CD4-positive, alpha-beta T cell (primary cell): ENCODE measurements at places on chromosomes 3 and 15.
A peak's percentile ranks its signal among the peaks of the same experiment; 100 is the strongest.

GRCh38 chr3:137988152-137988551 is 21.8 kb upstream of the CLDN18 start:
- no peak for DNase-seq

DNA sequence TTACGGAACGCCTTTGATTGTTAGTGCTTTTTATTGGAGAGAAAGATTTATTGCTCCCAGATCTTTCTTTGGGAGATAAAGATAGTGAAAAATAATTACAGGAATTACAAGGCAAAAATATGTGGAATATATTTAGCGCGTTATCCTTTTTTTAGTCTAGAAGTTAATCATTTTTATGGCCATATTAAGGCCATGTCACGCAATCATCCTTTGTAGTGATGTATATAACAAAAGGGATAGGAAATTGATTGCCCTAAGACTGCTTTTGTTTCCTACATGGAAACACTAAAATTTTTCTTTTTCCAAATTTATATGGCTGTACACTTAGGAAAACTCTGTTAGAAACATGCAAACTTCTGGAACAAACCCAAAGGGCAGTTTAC is 1.5 kb downstream of the TRPC1 start:
- DNase-seq: no peak

- no peak for DNase-seq
Observed at GRCh38 chr3:62833538-62833937, 41.7 kb downstream of the CADPS start.

GRCh38 chr15:39433376-39433775 is 147.5 kb upstream of the THBS1 start:
- DNase-seq: no peak

- DNase-seq: no peak
Observed at GRCh38 chr15:53757906-53758305, 1.6 kb downstream of the WDR72 start.

DNA sequence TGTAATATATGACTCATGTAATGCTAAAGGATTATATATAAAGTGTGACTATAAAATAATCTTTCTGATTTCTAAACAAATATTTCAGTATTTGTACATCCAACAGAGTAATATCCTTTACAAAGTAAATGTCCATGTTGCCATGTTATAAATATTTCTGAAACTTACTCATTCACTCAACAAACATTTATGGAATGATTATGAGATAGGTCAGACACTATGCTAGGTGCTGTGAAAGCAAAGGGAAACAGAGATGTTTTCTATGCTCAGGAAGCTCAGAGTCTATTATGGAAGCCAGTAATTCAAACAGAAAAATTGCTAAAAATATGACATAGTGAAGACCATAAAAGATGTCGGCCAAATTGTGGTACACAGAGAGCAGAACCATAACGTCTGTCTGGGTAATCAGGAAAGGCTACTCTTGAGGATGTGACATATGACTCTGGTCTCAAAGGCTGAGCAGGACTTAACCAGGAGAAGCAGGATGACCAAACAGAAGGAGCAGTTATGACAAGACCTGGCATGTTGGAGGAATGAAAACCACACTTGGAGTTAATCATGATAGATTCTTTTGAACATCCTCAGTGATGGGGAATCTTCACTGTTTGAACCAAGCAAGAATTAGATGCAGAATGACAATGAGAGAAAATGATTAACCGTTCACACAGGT is 39.0 kb upstream of the MYO5C start:
- DNase-seq: no peak

GRCh38 chr3:187343670-187344069 is 24.5 kb upstream of the RTP4 start:
- DNase-seq: no peak

DNA sequence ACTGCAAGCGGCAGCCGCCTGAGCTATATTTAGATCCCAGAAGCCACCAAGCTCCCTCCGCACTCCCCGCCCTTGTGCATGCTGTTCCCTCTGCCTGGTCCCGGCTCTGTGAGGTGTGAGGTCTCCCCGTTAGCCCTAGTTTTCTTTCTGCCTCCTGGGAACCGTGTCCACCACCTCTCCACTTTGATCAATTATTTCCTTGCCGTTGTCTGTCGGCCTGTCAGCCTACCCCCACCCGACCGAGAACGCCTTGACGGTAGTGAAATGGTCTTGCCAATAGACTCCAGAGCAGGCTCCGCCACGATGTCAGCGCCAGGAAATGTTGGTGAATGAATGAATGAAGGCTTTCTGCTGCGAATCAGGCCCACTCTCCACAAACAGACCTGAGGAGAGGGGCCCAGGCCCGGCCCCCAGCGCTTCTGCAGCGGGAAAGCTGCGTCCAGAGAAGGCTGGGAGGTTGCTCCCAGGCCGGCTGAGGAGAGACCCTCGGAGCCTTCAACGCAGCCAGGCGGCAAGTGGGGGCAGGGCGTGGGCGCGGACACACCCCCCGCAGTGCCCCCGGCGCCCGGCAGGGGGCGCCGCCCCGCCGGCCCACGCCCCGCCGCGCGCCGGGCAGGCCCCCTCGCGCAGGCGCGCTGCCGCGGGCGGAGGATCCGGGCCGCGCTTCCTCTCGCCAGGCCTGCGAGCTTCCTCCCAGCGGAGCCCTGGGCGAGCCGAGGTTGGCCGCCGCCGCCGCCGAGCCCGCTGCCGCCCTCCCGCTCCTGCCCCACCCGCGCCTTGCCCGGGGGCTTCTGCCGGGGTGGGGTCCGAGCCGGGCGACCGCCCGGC is at the start of gene CSK:
CSK (plus strand) TSS at position 650 of the 828 bp plus-strand sequence. CDS start 16,218 bp downstream, outside the sequence.
- DNase-seq: peak; percentile 68

DNA sequence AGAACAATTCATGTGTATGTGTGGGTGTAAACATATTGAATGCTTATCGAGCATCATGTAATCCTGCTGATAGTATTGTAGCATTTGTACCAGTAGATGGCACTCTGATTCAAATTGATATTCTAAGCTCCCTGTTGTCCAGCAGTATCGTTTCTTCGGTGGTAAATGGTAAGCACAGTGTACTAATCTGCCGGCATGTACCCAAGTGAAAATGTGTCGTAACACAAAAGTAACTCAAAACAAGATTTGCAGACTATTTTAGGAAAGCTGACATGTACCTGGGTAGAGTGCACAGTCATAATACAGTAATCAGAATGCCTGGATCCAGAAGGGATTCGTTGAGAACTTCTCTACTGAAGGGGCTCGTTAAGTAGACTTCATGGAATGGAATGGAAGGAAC is 31.7 kb upstream of the MNS1 start:
- peak; percentile 65 for DNase-seq

DNA sequence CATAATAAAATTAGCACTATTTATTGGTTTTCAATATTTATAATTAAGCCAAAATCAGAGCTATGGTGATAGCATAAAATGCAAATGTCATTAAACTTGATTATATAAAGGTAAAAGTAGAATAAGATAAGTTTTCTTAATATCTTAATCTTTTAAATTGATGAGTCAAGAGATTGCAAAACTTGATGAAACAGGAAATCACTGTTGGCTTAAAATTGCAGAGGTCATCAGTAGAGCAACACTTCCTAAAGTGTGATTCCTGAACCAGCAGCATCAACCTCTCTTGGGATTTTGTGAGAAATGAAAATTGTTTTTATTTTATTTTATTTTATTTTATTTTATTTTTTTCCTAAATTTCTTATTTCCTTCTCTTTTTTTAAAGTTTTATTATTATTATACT is 226.4 kb upstream of the CTDSPL start:
- DNase-seq: no peak

DNA sequence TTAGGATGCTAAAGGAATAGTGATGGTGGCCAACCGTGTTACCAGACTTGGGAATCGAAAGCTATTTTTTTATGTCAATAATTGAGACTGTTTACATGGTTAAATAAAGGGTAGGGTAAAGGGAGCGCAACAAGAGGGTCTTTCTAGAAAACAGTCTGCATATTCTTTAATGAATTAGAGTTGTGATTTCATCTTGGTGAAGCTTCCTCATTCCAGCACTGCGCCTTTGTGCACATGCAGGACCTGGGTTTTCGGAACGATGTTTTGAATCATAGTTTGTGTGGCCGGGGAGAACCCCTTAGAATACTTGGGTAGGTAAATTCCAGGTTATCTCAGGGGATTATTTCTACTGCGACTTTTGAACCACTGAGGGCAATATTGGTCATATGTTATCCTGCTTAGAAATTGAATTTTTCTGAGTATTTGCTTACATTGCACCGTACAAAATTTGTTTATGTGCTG is 1.3 kb downstream of the PIK3CA start:
- peak; percentile 26 for DNase-seq

- DNase-seq: no peak
Observed at GRCh38 chr3:60754617-60755016, 496.6 kb downstream of the FHIT start.

DNA sequence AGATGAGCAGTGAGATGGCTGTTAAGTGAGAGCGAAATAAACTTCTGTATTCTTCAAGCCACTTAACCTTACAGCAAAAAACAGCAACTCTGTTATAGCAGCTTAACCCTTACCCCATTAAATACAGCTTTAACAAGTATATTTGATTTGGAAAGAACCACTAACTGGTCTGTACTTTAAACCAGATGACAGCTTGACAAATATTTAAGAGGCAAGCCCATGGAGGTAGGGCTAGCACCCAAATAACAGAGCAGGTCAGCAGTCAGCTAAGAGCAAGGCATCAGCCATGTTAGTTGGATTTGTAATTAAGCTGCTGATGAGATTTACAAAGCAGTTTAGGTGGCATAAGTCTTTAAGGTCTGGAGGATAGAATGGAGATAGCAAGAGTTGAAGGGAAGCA is 3.5 kb downstream of the LZTFL1 start:
- DNase-seq: no peak

GRCh38 chr3:151772825-151773480 is 39.2 kb downstream of the AADACL2 start:
- no peak for DNase-seq

- no peak for DNase-seq
Observed at GRCh38 chr15:35330048-35330695, 215.8 kb downstream of the DPH6 start.

GRCh38 chr3:27528791-27529190 is 44.6 kb upstream of the SLC4A7 start:
- DNase-seq: no peak

DNA sequence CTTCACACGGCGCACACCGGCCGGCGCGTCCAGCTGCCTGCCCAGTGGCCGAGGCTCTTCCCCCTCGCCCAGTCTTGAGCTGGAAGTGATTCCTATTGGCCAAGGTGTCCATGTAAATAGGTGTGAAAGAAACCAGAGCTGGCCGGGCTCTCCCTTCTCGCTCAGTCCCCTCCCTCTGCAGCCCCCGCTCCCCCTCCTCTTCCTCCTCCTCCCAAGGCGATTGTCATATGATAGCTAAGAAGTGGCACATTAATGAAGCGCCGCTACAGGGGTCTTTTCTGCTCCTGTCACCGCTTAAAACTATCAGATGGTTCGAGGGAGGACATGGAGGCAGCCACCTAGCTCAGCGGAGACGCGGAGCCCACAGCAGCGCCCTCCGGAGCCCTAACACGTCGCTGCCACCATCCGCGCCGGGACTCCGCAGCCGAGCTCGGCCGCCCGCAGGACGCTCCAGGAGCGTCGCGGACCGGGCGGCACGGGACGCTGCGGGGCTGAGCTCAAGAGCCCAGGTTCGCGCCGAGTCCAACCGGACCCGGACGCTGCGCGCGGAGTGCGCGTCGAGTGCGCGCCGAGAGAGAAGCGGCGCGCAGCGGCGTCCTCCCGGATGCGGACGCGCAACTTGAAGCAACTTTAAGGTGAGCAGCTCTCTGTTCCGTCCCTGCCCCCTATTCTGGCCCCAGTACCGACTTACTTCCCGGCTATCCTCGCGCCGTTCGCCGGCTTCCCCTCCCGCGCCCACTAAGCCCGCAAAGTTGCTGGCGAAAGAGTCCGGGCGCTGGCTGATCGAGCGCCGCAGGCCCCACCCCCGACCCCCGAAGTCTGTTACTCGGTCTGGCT is at the start of gene FOXB1:
FOXB1 (plus strand) TSS at position 303 of the 837 bp plus-strand sequence. CDS start 653 bp downstream, outside the sequence.
- no peak for DNase-seq

DNA sequence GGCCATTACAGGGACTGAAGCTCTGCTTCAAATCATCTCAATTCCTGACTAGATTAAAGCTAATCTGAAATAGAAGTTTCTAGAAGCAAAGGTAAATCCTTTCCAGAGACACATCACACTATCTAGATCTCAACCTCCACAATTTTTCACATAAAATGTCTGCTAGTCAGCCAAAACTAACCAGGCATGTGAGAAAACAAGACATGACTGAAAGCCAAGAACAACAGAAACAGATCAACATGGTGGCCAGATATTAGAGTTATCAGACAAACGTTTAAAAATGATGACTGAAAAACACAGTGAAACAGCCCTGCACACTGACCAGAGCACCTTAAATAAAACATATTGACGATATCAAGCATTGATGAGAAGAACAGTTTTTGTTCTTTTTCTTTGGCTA is 59.1 kb downstream of the SUMF1 start:
- no peak for DNase-seq

DNA sequence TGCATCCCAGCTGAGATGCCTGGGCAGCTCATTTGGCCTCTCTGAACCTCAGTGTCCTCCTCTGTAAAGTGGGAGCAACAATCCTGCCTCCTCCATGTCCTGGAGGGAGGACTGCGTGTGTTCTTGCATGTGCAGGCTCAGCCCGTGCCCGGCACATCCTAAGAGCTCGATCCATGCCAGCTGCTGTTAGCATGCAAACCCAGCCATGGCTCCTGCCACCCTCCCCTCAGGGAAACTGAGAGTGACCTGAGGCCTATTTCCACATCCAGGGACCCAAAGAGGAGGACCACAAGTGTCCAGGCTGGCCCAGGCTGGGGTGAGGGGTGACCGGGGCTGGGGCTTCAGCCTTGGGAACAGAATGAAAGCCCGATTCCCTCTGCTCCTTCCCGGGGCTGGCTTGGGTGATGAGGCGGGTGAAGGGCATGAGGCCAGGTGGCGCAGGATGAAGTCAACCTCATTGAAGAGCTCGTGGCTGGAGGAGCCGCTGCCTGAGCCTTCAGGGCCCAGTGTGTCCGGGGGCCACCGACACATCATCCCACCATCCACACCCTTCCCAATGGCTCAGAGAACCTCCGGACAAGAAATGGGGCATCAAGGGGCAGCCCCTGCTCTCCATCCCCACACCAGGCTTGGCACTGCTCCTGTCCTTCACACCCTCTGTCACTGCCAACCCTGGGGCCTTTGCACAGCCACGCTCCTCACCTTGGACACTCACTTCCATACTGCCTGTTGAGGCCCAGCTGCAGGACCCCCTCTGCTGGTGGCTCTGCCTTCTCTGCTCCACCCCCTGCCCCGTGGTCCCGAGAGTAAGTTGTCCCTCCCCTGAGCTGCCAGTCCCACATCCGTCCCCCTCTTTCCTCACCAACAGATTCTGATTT is 42.5 kb downstream of the ADAMTS7 start:
- no peak for DNase-seq

DNA sequence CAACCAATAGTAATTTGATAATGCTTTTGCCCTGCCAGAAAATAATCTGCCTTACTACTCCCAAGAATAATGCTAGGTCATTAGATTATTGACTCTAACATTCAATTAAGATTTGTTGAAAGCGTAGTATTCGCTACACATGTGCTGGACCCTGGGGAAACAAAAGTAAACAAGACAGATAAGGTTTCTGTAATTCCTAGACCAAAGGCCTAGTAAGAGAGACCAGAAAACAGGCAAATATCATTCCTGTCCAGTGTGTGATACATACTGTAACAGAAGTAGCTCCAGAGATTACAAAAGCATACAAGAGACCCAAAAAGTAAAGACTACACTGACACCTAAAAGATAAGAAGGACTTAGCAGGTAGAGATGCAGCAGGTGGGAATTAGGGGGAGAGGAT is 60.8 kb downstream of the PLOD2 start:
- DNase-seq: no peak
